ENCODE measurements at places on chromosomes 16 and 17.

GRCh38 chr16:79677799-79678530 lies 77.4 kb upstream of the MAF start:
- no peak for DNase-seq

- DNase-seq = peak; percentile 30
Measured at GRCh38 chr16:66474750-66475199, 47.7 kb downstream of the BEAN1 start.

GRCh38 chr16:51405361-51405760 lies 254.3 kb upstream of the SALL1 start:
- DNase-seq = no peak

DNA sequence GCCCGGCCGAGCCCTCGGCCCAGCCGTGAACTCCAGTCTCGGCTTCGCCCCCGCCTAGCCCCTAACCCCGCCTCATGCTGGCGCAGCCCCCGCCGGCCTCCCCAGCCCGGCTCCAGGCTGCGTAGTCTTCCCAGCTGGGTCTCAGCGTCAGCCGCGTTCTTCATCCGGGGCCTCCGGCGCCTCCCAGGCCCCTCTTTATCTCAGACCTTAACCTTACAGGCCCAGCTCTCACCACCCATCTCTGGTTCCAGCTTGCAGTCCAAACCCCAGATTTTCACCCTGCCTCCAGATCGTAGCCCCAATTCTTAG lies at the start of gene PROCA1:
Gene PROCA1 (minus strand): TSS at position 166 of the 309 bp plus-strand sequence. CDS start 228 bp downstream, outside the sequence.
- no peak for DNase-seq

- DNase-seq = peak; percentile 34
Measured at GRCh38 chr16:74726716-74727115, 26.1 kb upstream of the MLKL start.

GRCh38 chr17:5758651-5759050 lies 174.3 kb upstream of the NLRP1 start:
- DNase-seq = no peak

GRCh38 chr17:38419508-38419981 lies 8.7 kb upstream of the ARHGAP23 start:
- DNase-seq = no peak

GRCh38 chr16:55052348-55052734 lies 121.7 kb downstream of the IRX5 start:
- no peak for DNase-seq

GRCh38 chr16:51818342-51818944 lies 667.4 kb upstream of the SALL1 start:
- no peak for DNase-seq

DNA sequence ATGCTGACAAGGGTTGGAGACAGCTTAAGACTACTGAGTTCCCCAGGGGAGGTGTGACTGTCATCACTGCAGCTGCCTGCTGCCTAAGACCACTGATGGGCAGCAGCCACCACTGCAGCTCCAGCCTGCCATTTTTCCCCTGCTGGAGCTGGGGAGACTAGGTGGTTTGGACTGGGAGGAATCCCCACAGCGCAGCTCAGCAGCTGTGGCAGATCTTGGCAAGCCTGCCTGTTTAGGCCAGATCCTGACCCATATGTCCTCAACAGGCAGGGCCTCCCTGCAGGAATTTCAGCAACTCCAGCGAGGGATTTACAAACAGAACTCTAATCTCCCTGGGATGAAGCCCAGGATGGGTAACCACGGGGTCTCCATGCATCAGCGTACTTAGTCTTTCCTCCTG lies 356.4 kb upstream of the TOM1L1 start:
- no peak for DNase-seq

- DNase-seq = no peak
Measured at GRCh38 chr16:57804111-57804837, 2.0 kb upstream of the KIFC3 start.

- DNase-seq = no peak
Measured at GRCh38 chr16:49712106-49712505, 143.8 kb downstream of the ZNF423 start.

GRCh38 chr17:80779961-80780380 lies 211.7 kb upstream of the CHMP6 start:
- DNase-seq = no peak

GRCh38 chr16:87295259-87295658 lies 21.9 kb downstream of the C16orf95 start:
- DNase-seq = no peak

DNA sequence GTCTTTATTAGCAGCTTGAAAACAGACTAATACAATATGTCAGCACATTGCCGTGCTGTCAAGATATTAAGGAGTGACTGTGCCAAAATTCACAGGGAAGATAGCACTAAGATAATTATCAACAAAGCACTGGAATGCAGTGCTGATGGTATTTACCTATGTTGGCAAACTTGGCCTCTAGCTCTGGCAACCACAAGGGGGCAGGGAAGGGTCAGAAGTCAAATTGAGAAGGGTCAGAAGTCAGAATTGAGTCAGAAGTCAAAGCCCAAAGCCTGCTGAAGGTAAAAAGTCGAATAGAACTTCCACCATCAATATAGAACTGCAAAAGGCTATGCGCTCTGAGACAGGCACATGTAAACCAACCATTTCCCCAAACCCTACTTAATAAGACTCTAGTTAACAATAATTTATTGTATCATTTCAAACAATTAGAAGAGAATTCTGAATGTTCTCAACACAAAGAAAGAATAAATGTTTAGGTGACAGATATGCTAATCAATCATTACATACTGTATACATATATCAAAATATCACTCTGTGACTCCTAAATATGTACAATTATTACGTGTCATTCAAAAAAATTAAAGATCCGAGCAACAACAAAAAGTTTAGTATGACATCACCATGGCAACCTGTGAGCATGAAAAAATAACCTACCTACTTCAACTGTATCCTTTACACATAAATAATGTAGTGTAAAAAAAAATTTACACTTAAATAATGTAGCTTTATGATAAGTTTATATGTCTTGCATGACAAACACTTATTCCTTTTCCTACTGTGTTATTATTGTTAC lies 916.1 kb downstream of the KCNJ2 start:
- DNase-seq = peak; percentile 2

DNA sequence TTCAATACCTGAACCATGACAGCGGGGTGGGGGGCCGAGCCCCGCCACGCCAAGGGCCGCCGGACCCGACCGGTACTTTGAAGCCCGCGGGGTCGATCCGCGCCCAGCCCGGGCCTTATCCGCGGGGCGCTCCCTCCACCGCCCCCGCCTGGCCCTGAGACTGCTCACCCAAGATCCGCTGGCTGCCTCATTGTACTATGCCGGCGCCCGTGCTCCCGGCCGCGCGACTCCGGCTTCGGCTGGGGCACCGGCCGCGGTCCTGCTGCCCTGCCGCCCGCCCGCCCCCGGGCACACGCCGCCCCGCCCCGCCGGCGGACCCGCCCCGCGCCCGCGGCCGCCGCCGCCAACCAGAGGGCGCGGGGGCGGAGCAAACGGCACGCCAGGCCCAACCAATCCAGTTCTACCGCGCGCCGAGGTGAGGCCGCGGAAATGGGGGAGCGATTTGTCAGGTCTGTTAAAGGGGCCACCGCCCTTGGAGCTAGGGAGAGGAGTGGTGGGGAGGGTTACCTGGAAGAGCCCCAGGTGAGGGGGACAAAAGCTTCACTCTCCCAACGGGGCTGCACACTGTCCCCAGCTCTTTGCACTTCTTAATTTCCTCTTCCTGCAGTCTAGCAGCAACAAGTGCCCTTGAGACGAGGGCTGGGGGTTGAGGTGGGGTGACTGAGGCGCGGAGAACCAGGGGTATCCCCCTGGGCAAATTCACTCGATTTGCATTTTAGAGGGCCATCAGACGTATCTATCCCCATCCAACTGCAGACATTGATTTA lies at the start of gene TEX2:
Gene TEX2 (minus strand): TSS at position 261 of the 767 bp plus-strand sequence. CDS start 49,043 bp downstream, outside the sequence.
- DNase-seq = peak; percentile 91

DNA sequence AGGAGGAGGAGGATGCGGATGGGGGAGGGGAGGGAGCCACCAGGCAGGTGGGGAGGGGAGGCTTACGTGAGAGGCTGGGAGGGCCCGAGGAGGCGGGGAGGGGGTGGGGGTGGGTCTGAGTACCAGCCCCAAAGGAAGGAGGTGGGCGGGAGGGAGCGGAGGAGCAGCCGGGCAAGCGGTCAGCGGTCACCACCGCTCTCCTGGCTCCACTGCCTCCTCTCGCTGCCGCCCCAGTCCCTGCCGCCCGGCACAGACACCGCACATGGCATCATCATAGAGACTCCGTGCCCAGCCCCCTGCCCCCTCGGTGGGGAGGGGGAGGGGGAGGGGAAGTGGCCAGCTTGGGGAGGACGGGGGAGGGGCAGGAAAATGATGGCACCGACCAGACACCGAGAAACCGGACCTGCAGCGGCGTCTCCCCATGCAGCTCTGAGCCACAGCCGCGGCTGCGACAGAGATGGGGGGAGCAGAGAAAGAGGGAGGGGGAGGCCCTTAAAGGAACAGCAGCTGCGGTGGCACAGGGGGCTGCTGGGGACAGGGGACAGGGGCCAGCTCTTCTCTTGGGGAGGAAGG lies at the start of gene TLCD3B:
Gene TLCD3B (minus strand): TSS at position 431 of the 573 bp plus-strand sequence. CDS start 744 bp downstream, outside the sequence.
- DNase-seq = no peak

- no peak for DNase-seq
Measured at GRCh38 chr16:12818326-12818725, 14.6 kb upstream of the CPPED1 start.

DNA sequence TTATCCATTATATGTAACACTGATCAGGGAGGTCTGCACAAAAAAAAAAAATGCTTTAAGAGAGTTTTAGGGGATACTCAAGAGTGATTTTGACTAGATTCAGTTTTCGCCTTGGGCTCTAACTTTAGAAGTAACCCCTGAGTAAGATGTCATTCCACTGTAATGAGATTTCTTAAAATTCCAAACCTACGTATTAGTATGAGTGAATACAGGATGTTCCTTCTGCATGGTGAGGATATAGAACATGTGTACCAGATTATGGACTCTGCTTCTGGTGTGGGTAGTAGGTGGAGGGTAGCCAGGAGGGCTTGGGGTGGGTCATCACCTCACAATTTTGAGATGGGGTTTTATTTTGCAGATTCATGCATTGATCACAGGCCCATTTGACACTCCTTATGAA lies 4.3 kb downstream of the UBE2Z start:
- no peak for DNase-seq

- DNase-seq = peak; percentile 79
Measured at GRCh38 chr17:57955183-57955931, at the start of gene CUEDC1. CUEDC1 (minus strand) TSS chr17:57955412; CDS start chr17:57885564, 69,848 bp downstream.

DNA sequence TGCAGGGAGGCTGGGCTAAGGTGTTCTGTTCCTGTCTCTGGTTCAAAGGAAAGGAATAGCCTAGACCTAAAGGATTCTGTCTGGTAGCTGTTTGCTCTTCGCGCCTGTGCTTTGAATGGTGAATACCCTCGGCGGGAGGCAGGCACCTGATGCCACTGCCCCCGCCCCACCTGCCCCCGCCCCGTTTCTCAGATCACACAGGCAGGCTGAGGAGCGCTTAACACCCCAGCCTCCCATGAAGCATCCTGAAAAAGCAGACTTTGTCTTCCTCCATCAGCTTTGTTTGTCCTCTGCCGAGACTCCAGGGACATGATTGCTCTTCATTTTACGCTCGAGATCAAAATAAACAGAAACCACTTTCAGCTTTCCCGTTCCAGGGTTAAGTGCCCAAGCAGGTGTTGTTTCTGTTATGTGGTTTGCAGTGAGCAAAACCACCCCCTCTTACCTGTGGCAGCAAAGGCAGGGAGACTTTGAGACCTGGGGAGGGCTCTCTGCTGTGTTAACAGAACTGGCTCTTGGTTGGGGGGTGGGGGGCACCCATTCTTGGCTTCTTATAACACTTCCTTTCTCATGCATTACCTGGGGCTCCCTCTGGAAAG lies 452.1 kb downstream of the WWOX start:
- DNase-seq = no peak

GRCh38 chr17:66684731-66685130 lies 150.2 kb upstream of the CACNG5 start:
- DNase-seq = no peak

DNA sequence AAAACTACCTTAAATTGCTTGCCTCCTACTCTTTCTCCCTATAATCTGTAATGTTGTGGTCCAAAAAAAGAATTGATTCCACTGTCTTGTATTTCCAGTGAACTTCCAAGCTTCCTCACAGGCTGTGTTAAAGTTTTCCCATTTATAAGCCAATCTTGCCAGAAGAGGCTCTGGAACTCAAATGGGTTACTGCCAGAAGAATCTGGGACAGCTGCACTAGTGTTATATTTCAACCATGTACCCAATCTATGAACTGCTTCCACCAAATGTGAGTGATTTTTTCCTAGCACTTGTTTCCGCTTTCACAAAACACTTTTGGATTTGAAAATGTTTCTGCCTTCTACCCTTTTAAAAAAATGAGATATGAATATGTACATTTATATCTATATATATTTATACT lies 1.8 kb downstream of the CCDC43 start:
- DNase-seq = no peak

DNA sequence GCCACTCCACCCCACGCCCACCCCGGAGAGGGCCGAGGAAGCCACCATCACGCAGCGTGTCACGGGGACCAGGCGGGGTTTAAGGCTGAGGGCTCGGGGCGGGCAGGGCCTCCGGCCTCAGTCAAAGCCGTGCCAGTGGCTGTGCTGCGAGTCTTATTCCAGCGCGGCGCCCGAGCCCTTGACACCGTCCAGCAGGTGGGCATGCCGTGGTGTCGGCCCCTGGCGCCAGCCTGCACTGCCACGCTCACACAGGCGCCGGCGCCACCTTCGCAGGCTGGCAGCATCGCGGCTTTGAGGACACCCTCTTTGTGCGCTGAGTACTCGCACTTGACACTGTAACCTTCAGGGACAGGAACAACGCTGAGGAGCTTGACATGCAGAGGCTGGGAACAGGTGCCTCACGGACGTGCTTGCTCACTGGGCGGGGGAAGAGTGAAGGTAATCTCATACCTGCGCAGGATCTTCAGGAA lies 34.0 kb upstream of the ZNF629 start:
- no peak for DNase-seq

DNA sequence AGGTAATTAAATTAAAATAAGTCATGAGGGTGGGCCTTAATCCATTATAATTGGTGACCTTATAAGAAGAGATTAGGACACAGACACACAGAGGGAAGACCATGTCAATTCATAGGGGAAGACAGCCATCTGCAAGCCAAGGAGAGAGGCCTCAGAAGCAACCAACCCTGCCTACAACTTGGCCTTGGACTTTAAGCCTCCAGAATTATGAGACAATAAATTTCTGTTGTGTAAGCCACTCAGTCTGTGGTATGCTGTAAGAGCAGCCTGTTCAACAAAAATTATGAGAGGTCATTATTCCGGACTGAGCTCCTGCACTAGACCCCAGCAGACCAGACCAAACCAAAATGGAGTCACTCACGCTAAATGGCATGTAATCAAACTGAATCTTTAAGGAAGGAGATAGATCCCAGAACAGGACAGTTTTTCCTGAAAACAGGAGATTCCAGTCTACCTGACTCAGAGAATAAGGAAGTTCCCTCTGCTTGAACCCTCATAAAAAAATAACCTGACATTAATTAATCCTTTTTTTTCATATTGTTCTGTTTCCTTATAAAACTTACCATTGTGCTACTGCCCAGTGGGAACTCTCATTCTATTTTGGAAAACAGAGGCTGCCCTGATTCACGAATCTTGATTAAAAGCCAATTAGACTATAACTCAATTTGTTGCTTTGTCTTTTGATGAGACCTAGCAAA lies 74.3 kb downstream of the DNAH3 start:
- DNase-seq = no peak

DNA sequence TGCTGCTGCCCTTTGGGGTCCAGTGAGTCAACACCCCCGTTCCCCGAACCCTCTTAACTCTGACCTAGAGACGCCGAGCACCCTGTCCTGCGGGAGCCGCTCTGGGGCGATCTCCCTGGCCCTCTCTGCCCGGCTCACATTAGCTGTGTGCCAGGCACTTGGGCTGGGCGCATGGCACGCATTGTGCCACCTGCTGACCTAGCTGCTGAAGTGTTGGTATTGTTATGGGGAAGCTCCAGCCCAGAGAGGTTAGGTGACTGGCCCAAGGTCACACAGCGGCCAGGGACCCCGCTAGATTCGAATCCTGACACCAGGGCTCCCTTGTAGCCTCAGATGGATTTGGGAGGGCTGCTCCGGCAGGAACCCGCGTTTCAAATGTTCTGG lies 1.1 kb downstream of the HSD17B1 start:
- no peak for DNase-seq

Data from stimulated activated CD4-positive, alpha-beta T cell treated with anti-CD3 and anti-CD28 coated beads, Interleukin-2, amount 100 ng/mL, for 24 hours (primary cell).